ENCODE measurements at places on chromosomes 12 and 14.

DNA sequence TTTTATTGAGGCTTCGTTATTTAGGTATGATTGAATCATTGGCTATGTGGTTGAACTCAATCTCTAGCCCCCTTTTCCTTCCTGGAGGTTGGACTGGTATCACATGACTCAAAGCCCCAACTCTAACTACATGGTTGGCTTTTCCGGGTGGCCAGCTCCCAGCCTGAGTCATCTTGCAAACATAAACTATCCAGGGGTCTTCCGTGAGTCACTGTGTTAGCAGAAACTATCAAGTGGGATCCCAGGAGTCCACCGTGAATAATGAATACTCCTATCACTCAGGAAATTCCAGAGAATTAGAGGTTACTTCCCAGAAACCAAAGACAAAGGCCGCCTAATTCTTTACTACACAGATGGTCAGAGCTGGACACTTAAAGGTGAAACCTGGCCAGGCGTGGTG, 19.7 kb upstream of the PLEKHD1 start:
- H3K4me1 ChIP-seq: no peaks in the 10 kb centered on the region
- no peak overlapping the region for H3K27ac ChIP-seq
- no peaks in the 10 kb centered on the region for H3K27me3 ChIP-seq
- peaks cover 2% of the 10 kb centered on the region for H3K36me3 ChIP-seq

DNA sequence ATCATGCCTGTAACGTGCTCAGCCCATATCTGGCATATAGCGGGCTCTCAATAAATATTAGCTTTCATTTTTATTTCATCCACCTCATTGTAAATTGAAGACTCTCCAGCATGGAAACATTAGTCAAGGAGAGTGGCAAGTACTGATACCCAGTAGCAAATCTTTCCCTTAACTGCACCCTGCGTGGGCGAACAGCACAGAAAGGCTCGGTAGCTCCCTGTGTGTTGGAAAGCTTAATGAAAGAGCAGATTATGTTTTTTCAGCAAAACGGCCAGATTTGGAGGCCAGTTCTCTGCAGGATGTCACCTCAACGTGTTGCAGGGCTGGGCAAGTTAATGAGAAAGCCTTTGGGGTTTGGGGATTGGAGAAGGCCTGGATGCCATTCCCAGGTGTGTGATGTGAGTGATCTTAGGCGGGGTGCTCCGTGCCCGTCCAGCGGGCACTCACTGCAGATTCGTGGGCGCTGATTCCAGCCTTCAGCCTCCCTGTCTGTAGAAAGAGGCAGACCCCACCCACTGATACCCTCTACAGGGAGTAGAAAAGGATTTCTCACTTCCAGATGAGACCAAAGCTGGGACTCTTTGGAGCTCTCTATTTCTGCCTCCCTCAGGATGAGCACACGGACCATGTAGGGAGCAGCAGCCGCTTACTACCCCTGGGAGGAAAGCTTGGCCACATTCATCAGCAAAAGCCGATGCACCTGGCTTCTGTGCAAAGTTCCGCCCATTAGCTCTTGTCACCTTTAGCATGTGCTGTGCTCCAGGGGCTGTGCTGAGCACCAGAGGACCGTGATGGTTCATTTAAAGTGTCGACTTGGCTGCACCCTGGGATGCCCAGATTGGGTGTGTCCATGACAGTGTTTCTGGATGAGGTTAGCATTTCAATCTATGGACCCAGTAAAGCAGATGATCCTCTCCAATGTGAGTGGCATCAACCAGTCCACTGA, 29.1 kb downstream of the C14orf132 start:
- H3K4me3 ChIP-seq: no peak overlapping the region
- H3K4me1 ChIP-seq: no peaks in the 10 kb centered on the region
- H3K36me3 ChIP-seq: no peaks in the 10 kb centered on the region
- no peaks in the 10 kb centered on the region for H3K27me3 ChIP-seq
- H3K27ac ChIP-seq: no peak overlapping the region

- H3K27me3 ChIP-seq: peaks cover 3% of the 10 kb centered on the region
- H3K27ac ChIP-seq: peak overlapping the region; percentile 98
- H3K4me1 ChIP-seq: peaks cover 39% of the 10 kb centered on the region
- peak; percentile 64 for DNase-seq
- H3K36me3 ChIP-seq: no peaks in the 10 kb centered on the region
These were observed 18.1 kb downstream of the TAMALIN start for GRCh38 chr12:52024845-52025230.

DNA sequence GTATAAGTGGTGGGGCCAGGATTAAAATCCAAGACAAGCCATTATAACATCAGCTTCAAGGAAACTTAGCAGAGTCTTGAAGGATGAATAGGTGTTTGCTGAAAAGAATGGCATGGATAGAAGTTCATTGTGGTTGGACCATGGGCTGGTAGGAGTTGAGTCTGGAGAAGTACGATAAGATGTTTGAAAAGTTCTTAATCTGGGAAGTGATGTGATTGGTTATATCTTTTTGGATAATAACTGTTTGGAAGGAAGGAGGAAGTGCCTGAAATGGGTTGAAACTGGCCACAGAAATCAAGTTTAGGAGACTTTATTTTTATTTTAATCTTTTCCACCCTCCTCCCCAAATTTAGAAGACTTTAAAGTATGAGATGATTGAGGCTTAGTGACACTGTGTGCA, 4.9 kb downstream of the DENR start:
- peaks cover 35% of the 10 kb centered on the region for H3K4me1 ChIP-seq
- no peaks in the 10 kb centered on the region for H3K27me3 ChIP-seq
- H3K36me3 ChIP-seq: peaks cover 77% of the 10 kb centered on the region
- H3K27ac ChIP-seq: peak overlapping the region; percentile 40
- no peak for DNase-seq
- no peak overlapping the region for H3K4me3 ChIP-seq
